ENCODE measurements at places on chromosomes 4 and X.

DNA sequence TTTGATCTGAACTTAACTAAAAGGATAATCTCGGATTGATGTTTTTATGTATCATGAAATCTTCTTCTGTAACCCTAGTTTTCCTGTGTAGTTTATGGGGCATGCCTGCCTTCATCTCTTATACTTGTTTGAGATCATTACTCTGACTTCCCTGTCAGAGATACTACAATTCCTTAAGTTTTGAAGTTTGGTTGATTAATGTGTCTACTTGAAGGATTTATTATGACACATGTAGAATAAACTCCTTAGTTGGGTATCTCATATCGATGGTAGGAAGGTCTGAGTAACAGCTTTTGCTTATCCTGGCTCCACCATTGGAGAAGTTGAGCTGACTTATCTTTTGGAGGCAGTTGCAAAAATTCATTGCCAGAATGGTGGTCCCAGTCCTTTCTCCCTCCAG is 46.7 kb downstream of the WWC2 start:
- DNase-seq: no peak

GRCh38 chrX:129652565-129653169 is 2.1 kb downstream of the APLN start:
- DNase-seq: peak; percentile 54

DNA sequence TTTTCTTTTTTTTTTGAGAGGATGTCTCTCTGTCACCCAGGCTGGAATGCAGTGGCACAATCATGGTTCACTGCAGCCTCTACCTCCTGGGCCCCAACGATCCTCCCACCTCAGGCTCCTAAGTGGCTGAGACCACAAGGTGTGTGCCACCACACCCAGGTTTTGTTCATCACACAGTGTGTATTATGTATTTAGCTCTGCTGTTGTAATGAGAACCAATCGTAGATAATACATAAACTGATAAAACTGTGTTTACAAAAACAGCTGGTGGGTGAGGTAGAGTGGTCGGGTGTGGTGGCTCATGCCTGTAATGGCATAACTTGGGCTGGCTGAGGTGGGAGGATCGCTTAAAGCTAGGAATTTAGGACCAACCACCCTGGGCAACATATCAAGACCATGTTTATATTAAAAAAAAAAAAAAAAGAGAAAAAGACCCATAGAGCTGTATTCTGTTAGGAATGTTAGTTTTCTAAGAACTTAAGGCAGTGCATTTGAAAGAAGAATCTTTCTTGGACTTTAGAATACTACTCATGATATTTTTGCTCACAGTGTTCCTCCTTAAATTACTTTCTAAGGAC is 34.9 kb downstream of the POLR2B start:
- DNase-seq: no peak

- peak; percentile 7 for DNase-seq
Measured at GRCh38 chr4:151013491-151013890, 1.6 kb downstream of the LRBA start.

DNA sequence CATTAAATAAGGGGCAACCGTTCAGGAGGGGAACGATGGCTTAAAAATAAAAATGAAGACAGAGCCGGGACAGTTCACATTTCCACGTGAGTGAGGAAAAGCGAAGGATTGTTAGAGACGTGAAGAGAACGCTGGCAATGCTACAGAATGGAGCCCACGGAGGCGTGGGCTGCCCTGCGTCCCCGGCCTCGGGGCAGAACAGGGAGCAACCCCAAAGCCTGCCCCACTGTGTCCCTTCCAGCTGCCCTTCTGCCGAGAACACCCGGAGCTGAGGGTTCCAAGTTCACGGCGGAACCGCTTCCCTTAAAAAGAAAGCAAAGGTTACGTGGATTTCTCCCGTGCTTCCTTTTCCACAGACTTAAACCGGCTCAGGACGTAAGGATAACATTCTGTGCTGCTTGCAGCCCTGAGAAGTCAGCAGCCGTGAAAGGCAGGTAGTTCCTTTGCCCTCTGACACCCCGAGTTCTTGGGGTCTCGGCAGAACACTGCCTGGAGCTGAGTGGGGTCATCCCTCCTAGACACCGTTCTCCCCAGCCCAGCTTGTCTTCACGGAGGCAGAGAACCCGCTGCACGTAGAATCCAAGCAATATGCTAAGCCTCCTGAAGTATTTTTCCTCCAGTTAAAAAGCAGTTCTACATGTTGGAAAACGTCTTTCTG is 14.2 kb downstream of the DHRSX start:
- no peak for DNase-seq

DNA sequence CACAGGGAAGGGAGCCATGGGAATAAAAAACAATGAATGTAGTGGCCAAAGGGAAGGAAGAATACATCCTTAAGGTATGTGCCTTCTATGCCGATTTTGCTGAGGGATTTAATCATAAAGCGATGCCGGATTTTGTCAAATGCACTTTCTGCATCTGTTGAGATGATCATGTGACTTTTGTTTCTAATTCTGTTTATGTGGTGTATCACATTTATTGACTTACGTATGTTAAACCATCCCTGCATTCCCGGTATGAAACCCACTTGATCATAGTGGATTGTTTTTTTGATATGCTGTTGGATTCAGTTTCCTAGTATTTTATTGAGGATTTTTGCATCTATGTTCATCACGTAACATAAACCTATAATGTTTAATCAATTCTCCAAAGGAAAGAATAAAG is 60.0 kb downstream of the SSX7 start:
- DNase-seq: no peak

GRCh38 chr4:8872402-8873291 is 1.0 kb upstream of the HMX1 start:
- DNase-seq: no peak

DNA sequence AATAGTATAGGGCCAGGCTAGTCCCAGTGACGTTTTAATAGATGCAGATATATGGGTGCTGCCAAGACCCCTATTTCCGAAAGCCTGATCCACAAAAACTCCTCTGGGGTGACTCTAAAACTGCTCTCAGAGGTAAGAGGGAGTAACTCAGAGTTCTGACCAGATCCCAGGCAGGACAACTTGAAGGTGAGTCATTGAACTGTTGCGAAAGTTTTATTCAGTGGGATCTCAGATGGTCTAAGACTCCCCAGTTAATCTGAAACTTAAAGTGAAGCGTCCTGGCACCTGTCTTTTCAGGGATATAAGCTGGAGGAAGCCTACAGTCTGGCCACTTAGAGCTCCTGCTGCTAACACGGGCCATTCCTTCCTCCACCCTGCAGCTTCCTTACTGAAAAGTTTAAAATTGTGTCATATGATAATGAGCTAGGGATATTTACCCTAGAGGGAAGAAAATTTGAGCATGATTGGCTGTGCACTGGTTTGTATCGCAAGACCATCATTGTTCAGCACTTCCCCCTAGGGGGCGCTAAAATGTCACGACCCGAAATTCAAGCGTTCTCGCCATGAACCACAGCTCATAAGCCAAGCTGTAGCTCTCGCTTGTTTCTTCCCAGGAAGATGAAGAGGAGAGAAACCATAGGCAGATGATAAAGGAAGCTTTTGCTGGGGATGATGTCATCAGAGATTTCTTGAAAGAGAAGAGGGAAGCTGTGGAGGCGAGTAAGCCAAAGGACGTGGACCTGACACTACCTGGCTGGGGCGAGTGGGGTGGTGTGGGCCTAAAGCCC is 19.5 kb downstream of the UTP14A start:
- peak; percentile 81 for DNase-seq

DNA sequence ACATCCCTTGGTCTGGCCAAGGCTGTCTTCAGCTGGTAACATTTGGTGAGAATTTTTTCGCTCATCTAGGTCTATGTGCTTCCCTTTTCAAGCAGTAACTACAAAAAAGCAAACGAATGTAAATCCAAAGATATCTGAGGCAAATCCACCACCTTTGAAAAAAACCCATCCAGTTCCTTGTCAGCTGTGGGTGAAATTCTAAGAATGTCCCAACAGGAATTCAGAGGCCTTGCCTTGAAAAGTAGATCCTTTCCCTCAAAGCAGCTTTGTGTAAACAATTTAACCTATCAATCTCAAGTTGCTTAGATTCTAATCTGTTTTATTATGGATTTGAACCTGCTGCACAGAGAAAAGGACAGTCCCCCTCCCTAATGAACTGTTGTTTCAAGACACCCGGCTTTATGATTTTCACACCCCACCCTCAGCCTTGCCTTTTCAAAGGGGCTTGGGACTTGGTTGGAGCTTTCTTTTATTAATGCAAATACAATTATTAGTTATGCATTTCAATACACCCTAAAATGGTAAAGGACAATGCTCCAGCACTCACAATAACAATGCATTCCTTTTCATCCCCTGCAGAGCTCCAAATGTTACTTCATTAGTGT is 166.6 kb downstream of the LDB2 start:
- no peak for DNase-seq

DNA sequence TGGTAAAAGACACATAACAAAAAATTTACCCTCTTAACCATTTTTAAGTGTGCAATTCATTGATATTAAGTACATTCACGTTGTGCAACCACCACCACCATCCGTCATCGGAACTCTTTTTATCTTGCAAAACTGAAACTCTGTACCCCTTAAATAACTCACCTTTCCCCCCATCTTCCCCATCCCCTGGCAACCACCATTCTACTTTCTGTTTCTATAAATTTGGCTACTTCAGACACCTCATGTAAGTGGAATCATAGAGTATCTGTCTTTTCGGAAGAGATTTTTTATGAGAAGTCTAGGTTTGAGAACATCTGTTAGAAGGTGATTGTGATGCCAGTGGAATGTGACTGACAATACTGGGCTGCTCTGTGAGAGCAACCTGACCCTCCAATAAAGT is 39.8 kb upstream of the CCDC149 start:
- no peak for DNase-seq

DNA sequence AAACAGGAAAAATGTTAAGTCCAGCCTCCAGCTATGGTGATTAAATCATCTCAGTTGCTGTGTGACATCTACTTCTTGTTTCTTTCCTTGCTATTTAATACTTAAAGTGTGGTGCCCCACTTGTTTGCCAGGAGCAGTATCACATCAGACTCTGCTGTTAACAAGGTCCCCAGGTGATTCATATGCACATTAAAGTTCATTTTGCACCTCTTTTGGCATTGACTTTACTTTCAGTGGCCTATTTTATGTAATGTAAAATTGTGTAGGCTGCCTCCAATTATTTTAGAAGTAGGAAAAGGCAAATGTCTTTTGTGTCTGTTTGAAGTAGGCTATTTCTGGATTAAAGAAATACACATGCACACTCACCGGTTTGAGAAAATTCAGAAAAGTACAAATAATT is 47.5 kb downstream of the CPE start:
- DNase-seq: no peak

DNA sequence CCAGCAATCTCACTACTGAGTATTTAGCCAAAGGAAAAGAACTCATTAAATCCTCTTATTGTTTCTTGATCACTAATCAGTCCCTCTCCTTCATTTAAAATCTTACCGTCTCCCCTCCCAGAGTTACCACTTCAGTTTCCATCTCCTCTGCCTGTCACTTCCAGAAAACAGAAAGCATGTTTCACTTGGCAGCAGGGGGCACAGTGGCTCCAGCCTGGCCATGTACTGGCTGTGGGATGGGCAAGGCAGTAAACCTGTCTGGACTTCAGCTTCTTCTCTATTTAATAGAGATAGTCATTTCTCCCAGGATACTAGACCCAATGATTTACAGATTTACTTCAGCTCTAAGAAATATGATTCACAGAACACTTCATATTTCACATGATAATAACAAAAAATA is 63.2 kb downstream of the CD40LG start:
- DNase-seq: peak; percentile 11

GRCh38 chr4:89640620-89641366 is 196.2 kb downstream of the SNCA start:
- DNase-seq: peak; percentile 21

GRCh38 chrX:3527166-3527565 is 180.7 kb upstream of the MXRA5 start:
- DNase-seq: no peak

DNA sequence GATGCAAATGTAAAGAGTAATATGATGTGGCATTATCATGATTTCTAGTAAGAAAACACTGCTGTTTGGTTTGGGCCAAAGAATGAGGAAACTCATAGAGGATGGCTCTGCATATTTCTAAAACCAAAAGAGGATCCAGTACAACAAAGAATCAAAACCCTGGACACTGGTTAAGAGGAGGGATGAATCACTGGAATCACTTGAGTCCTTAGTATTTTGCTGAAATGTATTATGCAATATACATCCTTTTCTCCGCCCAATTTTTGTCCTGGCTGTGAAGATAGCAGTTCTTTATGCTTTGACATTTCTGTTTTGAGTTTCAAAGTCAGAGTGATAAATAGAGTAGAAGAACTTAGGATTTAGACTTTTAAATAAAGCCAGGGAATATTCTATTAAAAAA is 345.9 kb downstream of the PACRGL start:
- no peak for DNase-seq

- no peak for DNase-seq
Measured at GRCh38 chrX:2719774-2720447, 28.8 kb downstream of the CD99 start.

DNA sequence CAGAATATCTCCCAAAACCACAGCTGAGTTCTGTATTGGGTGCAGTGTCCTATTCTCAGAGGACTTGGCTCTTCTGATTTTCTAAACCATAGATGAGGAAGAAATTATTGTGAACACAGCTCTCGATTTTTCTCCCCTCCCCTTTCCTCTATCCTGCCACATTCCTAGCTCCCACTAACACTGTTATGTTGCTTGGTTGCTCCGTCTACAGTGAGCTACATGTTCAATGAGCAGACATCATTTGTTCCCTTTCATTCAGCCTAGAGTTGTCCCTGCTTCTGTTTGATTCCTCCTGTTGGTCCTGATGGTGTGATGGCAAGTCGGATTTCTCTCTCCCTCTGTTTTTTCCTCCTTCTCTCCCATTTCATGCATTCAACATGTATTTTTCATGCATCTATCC is 65.9 kb downstream of the DIPK2B start:
- DNase-seq: no peak

DNA sequence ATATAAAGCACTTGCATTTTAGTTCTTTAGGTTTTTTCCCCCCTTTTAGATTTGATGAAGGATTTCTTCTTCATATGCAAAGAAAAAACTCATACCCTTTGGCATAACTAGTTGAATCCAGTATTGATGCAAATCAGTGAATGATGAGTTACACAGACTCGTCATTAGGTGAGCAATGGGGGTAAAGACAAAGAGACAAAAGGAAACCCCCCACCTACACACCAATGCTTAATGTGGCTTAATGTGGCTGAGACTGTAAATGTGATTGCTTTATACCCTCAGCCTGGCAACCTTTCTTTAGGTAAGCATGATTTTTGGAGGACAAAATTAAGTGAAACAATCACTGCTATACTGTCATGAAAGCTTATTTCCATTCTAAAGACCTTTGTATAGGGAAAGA is 39.5 kb downstream of the CD40LG start:
- DNase-seq: no peak

GRCh38 chrX:49111791-49112190 is 11.7 kb downstream of the GPKOW start:
- peak; percentile 11 for DNase-seq

GRCh38 chr4:31272331-31273061 is 552.3 kb downstream of the PCDH7 start:
- no peak for DNase-seq

- no peak for DNase-seq
Measured at GRCh38 chr4:3759236-3759635, 6.9 kb upstream of the ADRA2C start.

GRCh38 chr4:154164931-154165839 is 326.4 kb downstream of the DCHS2 start:
- no peak for DNase-seq

GRCh38 chr4:158667651-158668198 is 4.0 kb downstream of the C4orf46 start:
- no peak for DNase-seq

Measured in G401 (cell line).